ENCODE measurements at places on chromosomes 13 and 19.
A peak's percentile ranks its signal among the peaks of the same experiment; 100 is the strongest.

DNA sequence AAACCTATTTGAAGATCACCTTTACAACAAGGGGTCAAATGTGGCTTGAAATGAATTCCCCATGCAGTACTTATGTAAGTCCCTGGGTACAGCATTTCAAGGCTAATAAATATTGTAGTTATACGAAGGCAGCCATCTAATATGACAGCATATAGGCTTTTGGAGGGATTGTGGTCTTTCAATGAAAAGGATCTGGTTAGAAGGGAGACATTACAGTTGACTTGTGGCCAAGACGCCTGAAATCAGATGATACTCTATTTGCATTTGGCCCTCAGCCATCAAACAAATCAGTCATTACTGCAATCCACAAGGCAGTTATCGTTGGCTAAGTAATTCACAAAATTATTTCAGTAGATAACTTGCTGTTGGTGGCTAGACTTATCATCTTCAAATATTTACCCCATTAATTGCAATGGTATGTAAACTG is 242.7 kb downstream of the DCLK1 start:
- no peak for DNase-seq

DNA sequence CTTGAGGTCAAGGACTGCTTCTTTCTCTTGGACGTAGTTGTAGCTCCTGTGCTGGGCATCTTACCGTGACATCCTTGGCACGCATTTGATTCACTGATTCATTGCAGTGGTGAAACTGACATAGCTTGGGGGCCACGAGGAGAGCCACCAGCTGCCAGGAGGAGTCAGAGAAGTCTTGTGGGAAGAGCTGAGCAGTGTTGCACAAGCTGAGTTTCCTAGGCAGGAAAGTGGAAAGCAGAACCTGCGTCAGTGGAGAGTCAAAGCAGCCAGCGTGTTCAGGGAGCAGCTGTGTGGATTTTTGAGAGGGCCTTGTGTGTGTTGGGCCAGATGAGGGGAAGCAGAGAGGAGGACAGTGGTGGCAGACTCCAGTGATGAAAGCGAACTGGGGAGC is 5.3 kb upstream of the GPR183 start:
- no peak for DNase-seq

DNA sequence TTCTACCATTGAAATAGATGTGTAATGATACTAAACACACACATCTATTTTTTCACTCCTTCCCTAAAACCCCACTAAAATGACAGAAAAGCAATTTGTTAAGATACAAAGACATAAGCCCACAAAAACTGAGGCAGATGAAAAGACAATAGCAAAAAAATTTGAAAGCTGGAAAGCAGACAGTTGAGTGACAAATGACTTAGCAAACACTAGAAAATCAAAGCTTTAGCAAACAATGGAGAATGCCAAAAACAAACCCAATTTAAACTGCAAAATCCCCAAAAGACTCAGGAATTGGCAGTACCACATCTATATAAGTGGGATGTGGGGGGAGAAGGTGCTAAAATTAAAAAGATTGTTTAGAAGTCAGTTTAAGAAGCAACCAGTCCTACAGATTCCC is 9.5 kb downstream of the TSC22D1 start:
- DNase-seq, result no peak

GRCh38 chr19:8513036-8513686 is 806 bp downstream of the ZNF414 start:
- no peak for DNase-seq

GRCh38 chr19:39080431-39080830 is 3.7 kb upstream of the ACP7 start:
- DNase-seq, result no peak

DNA sequence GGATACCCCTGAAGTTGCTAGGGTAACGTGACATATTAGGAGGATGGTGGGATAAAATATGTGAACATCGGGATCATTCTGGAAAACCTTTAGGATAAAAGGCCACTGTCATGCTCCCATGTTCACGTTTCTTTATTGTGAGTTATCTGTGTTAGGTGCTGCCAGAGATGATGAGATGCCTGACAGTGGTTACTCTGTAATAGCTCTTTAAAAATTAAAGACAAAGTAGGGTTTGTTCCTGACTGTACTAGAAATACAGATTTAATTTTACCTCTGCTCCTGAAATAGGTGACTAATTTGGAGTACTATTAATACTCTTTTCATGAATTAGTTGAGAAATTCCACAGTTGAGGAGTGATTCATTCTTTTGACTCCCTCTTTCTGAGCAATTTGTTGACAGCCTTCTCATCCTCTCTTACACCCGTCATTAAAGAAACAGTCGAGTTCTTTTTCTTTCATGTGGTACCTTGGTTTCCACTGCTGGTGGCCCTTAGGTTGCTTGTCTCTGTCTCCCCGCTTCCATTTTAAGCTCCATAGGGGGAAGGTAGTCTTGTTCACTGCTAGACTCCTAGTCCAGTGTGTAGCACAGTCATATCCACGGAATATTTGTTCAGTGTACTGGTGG is 28.4 kb downstream of the SAE1 start:
- no peak for DNase-seq

- no peak for DNase-seq
Observed at GRCh38 chr19:55461974-55462626, 658 bp upstream of the ISOC2 start.

- no peak for DNase-seq
Observed at GRCh38 chr19:13861392-13861713, 15.6 kb upstream of the NANOS3 start.

DNA sequence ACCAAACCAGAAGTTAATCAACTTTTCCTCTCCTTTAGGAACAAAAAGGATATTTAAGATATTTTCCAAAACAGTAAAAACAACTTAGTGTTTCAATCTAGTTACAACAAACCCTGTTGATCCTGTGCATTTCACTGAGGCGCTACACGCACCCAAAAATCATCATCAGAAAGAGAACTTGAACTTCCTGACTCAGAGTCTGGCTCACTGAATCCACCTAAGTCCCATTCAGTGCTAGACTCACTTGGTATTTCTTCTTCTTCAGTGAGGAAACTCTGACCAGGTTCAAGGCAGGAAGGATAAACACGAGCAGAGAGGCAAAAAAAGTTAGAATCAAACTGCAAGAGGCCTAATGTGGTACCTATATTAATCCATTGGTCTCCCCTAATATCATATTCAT is 2.2 kb downstream of the KBTBD6 start:
- no peak for DNase-seq

DNA sequence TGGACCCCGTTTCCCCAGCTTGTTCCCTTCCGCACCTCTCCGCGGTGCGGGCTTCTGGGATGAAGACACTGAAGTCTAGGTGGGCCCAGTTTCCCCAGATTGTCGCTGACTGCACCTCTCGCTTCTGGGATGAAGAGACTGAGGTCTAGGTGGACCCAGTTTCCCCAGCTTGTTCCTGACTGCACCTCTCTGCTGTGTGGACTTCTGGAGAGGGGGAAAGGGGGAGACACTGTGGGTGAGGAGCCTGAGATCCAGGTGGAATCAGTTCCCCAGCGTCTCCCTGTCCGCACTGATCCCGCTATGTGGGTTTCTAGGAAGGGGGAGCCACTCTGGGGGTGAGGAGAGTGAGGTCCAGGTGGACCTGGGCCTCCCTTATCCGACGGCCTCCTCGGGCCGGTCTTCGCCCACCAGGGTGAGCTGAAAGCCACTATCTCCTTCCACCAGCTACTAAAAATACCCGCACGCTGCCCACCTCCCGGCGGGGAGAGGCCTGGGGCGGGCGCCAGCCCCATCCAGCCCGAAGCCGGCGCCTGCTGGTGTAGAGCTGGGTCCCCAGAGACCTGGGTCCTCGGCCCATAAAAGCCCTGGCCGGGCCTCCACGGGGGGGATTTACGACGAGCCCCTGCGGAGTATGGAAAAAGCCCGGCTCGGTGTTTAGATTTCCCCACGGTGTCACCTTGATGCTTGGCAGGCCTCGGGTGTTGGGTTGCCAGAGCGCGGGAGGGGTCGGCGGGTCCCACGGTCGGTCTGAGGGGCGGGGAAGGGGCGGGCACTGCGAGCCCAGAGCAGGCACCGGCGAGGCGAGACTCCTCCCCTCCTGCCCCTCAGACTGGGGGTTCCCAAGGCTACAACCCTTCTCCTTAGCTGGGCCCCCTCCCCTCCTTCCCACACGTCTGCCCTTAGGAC is 10.6 kb downstream of the FUT6 start:
- DNase-seq, result peak; percentile 30

GRCh38 chr19:20233105-20233504 is 66.1 kb downstream of the ZNF486 start:
- no peak for DNase-seq

GRCh38 chr19:47377801-47378200 is 28.7 kb downstream of the DHX34 start:
- DNase-seq, result no peak

DNA sequence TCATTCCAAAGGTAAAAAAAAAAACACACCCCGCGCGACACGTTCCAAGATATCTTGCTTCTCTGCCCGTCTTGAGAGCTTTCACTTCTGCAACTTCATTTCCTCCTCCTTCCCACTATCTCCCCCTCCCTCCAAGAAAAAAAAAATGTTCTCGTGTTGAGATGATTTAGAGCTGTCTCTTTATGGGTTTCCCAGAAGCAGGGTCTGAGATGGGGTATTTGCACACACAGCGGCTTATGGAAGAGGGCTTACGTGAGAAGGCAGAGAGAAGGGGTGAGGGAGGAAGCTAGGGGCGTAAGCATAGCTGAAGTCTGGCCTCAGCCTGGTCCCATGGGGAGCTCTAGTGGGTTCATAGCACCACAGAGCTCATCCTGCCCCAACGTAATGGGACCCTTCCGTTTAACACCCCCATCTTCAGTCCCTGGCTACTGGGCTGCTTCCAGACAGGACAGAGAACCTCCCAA is 31.3 kb upstream of the USE1 start:
- DNase-seq, result no peak

- no peak for DNase-seq
Observed at GRCh38 chr13:70088926-70089325, 18.7 kb upstream of the ATXN8OS start.

- no peak for DNase-seq
Observed at GRCh38 chr13:65744836-65745235, 1485.3 kb downstream of the PCDH9 start.

GRCh38 chr13:109012115-109012514 is 382.7 kb downstream of the MYO16 start:
- no peak for DNase-seq

DNA sequence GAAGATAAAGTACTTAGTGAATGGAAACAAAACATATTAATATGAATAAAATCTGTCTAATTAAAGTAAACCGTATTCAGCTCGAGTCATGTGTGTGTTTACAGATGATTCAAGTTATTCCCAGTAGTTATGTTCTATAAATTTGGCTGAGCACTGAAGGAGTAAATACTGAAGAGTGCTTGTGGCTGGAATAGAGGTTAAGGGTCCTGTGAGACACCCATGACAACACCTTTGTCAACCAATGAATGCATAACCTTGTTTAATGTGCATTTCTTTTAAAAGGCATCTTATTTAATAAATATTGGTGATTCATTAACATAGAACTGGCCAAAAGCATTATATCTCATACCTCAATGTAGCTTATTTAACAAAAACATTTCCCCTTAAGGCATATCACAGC is 577.8 kb upstream of the SLITRK5 start:
- DNase-seq, result no peak

GRCh38 chr13:44030615-44031014 is 150.9 kb downstream of the LACC1 start:
- no peak for DNase-seq

GRCh38 chr13:78309497-78310180 is 293.7 kb downstream of the POU4F1 start:
- DNase-seq, result no peak

GRCh38 chr19:40650749-40651305 is 39.6 kb downstream of the NUMBL start:
- DNase-seq, result no peak

DNA sequence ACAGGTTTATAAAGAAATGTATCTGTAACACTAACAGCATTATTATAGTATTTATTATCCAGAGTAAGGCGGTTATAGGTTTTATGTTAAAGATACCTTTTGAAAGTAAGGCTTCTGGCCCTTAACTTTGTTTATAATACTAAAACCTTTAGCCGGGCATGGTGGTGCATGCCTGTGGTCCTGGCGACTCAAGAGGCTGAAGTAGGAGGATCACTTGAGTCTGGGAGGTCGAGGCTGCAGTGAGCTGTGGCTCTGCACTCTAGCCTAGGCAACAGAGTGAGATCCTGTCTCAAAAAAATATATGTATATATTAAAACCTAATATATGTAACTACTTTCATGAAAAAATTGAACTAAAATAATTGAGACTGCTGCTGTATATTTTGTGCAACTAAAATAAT is 98.7 kb upstream of the KLF5 start:
- no peak for DNase-seq

GRCh38 chr19:14393329-14393728 is 12.1 kb downstream of the ADGRE5 start:
- DNase-seq, result no peak

- no peak for DNase-seq
Observed at GRCh38 chr13:101185606-101186005, 230.7 kb downstream of the NALCN start.

DNA sequence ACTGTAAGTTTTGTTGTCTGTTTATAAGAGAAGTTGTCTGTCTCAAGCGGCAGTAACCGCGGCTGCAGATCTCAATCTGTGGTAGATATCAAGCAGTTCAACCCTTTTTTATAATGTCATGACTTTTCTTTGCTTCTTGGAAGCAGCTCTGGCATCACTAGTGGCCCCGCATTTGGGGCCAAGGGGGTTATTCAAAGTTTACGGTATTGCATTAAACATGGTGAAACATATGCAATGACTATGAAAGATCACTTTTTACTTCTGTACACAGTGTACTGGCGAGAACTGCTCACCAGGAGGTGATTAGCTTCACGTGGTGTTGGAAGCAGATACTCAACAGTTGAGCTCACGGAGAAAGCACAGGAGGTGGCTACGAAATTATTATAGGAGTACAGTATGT is 4.6 kb upstream of the FFAR3 start:
- DNase-seq, result no peak

DNA sequence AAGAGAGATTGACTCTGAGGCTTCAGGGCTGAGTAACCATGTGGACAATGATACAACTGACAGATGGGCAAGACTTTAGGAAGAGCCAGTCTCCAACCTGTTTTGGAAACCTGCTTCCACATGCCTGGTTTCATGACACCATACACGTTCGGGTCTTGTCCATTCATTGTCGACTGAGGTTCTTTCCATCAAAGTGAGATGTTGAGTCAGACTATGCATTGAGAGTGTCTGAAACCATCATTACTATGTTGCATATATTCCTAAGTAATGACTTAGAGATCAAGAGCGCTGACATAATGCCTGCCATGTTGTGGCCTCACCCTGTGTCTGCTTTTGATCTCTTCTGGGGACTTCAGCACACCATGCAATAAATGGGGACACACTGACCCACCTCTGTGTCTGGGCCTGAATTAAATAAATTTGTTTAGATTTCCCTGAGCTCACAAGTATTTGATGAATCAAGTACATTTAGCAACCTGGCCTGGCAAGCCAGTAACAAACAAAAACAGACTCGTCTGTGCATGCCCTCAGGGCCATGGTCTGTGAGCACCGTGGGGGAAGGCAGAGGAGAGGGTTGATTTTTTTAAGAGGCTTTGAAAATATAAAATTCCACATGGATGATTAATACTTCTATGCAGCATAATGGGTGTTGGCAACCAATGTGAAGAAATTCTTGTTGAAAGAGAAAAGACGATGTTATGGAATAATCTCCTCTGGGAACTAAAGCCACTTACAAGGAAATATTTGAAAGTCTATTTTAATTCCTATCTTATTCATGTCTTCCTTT is 49.9 kb upstream of the UBAC2 start:
- DNase-seq, result no peak
